ENCODE measurements at places on chromosomes 13 and 19. TPM values are rescaled to one million over a fixed set of nuclear protein-coding genes. Genes with fewer than 3 reads are reported as not detected.
A peak's percentile ranks its signal among the peaks of the same experiment; 100 is the strongest.

Gene ZNF222
- total RNA-seq: 7.9 TPM

Gene MAMSTR
- total RNA-seq: 8.0 TPM

Gene NKPD1
- total RNA-seq: 0.25 TPM

Gene DDX49
- total RNA-seq: 30.8 TPM

Gene CAMSAP3
- total RNA-seq: not detected

Gene MBD3L3
- total RNA-seq: not detected

Gene PSG4
- total RNA-seq: not detected

Gene CSNK1A1L
- not detected for total RNA-seq

Gene OSCAR
- 0.63 TPM for total RNA-seq

Gene ZNF492
- total RNA-seq: not detected

Gene FLT3LG
- 5.4 TPM for total RNA-seq

- no peak for DNase-seq
These were observed 134.5 kb downstream of the TBC1D4 start for GRCh38 chr13:75347457-75347856.

DNA sequence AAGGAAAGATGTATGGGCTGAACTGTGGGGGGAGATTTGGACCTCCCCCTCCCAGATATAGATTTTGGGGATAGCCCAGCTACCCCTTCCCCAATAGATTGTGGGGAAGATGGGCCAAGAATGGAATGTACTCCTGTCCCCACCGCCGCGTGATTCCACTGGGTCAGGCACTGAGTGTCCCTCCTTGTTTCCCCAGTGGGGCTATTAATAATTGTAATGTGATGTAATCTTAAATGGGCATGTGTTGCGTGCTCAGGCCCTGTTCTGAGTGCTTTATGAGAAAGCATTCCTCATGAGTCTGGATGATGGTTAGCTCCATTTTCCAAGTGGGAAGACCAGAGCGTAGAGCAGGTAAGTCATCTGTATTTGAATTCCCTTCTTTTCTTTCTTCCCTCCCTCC lies 1.4 kb downstream of the PSMD8 start:
- DNase-seq: peak; percentile 41

DNA sequence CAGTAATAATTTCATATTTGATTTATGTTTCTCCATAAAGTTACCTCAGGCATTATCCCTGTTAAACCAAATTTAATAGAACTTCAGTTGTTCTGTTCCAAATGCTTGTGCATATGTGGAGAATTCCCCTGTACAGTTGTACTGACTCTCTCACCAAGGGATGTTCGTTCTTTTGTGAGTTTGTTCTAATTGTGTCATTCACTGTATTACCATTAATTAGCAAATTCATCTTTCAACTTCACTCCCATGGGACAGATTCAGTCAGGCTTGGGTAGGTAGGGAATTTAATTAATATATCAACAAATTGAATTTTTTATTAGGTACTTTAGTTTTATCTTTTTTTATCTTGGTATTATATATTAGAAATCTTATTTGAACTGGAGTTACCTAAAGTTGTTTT lies 265.4 kb downstream of the DCT start:
- DNase-seq: no peak

- no peak for DNase-seq
These were observed at the start of gene LACC1 for GRCh38 chr13:43879755-43880181. LACC1 (plus strand) TSS chr13:43879904; CDS start chr13:43880986, 1,082 bp downstream.

GRCh38 chr19:49614096-49614833 lies 23.3 kb downstream of the PRR12 start:
- peak; percentile 79 for DNase-seq

DNA sequence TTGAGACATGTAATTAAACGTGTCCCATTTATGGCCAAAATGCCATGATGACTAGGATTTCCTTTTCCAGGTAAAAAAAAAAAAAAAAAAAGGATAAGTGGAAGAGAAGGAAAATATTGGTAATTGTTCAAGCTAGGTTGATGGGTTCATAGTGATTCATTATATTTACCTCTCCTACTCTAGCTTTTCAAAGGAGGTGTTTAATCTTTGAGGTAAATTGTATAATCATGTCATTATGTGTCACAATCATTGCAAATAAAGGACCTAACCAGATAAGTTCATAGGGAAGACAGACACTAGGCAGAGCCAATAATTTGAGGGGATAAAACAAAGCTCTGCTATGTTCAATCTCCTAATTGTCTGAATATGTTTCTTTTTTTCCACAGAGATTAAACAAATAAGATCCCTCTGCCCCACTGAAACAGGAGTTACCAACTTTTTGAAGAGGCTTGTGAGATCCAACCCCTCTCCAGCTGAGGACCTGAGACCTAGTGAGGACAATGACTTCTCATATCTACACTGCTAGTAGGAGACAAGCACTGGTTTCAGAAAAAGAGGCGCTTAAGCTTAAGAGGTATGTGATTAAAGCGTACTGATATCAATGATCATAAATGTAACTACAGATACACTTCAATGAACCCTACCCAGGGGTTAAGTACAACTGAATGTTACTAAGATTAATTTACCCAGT lies 61.4 kb downstream of the USP12 start:
- DNase-seq: no peak

- peak; percentile 66 for DNase-seq
These were observed 3.4 kb upstream of the POMP start for GRCh38 chr13:28655561-28655960.

DNA sequence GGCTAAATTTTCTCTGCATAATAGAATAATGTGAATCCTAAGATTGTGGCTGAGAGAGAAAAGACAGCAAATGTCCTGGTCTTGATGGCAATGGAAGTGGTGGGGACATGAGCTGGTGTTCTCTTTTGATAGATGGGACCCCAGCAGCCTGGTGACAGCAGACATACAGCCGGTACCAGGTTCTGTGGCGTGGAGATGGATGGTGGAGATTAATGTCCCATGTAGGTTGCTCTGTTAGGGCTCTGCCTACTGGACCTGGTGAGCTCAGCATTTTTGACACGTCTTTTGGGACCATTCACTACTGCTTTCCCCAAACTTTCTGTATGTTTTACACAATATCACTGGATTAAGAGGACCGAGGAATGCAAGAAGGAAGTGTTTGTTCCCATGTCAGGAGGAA lies 8.2 kb upstream of the SIGLEC14 start:
- no peak for DNase-seq

GRCh38 chr13:60720590-60720989 lies 323.6 kb downstream of the TDRD3 start:
- DNase-seq: no peak

DNA sequence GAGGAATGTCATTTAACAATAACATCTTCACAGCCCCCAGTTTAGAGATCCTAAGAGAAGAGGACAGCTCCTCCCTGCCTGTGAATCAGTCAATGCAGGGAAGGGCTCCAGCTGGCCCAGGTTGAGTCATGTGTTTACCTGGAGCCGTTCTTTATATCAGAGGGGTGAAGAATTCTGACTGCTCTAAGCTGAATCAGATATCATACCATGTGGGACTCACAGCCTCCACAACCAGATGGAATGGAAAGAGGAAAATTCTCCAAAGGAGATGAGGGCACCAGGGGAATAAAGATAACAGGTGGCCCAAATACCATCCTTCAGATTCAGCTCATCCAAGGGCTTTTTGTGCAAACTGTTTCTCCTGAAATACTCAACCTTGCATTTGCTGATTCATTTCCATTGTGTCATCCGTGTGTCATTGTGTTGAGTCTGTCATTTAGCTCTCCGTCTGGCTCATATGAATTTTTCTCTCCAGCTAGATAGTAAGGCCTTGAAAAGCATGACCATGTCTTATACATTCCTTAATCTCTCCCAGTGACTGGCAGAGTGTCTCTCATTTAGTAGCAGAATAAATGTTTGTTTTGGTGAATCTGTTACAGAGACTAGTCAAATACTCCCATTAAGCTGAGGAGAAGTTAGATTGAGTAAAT lies 217.9 kb downstream of the RFC3 start:
- DNase-seq: no peak

GRCh38 chr19:19137556-19138108 lies 646 bp downstream of the TMEM161A start:
- DNase-seq: peak; percentile 10

GRCh38 chr13:100836711-100837110 lies 162.1 kb upstream of the TMTC4 start:
- DNase-seq: peak; percentile 86

- no peak for DNase-seq
These were observed 168.2 kb downstream of the TEX29 start for GRCh38 chr13:111488486-111489132.

DNA sequence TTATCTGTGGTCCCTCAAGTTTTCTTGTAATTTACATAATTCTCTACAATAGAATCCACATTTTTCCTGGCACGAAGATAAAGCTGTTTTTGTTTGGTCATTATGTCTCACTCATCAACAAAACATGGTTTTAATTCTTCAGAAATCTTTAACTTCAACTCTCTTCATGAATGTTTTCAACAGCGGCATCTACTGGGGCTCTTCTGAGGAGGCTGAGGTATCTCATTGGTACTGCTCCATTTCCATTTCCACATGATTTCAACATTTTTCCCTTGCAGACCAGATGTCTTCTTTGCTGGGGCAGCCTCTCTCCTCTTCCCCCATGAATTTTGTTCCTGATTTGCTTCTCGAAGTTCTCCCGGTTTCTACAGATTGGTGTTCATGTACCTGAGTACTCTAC lies 5.8 kb upstream of the KBTBD7 start:
- no peak for DNase-seq

GRCh38 chr19:48491793-48492123 lies 19.9 kb downstream of the LMTK3 start:
- DNase-seq: no peak

DNA sequence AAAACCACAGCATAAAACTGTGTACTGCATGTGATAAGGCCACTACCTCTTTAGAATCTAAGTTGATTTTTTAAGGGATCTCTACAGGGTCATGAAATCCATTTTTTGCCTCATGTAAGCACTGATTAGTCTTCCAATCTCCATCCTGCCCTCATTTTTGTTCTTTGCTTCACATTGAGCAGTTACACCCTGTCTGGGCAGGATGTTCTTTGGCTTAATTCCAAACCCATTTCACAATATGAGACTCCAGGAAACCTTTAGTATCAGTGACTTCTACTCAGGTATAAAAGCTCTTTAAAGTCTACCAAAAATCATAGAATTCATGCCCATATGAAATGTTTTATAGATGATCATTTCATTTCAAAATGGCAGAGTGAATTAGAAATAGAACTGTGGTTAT lies 592.6 kb downstream of the TBC1D4 start:
- peak; percentile 8 for DNase-seq

GRCh38 chr13:30718661-30719524 lies 16.4 kb upstream of the ALOX5AP start:
- DNase-seq: peak; percentile 93

GRCh38 chr13:59680429-59681024 lies 483.2 kb downstream of the DIAPH3 start:
- DNase-seq: peak; percentile 58

DNA sequence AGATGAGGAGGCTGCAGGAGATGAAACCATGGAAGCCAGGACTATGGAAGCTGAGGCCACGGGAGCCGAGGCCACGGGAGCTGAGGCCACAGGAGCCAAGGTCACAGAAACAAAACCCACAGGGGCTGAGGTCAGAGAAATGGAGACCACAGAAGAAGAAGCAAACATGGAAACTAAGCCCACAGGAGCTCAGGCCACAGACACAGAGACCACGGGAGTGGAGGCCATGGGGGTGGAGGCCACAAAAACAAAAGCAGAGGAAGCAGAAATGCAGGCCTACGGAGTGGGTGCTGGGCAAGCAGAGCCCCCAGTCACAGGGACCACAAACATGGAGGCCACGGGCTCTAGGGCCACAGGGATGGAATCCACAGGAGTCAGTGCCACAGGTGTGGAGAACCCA lies 12.5 kb upstream of the EBI3 start:
- no peak for DNase-seq

DNA sequence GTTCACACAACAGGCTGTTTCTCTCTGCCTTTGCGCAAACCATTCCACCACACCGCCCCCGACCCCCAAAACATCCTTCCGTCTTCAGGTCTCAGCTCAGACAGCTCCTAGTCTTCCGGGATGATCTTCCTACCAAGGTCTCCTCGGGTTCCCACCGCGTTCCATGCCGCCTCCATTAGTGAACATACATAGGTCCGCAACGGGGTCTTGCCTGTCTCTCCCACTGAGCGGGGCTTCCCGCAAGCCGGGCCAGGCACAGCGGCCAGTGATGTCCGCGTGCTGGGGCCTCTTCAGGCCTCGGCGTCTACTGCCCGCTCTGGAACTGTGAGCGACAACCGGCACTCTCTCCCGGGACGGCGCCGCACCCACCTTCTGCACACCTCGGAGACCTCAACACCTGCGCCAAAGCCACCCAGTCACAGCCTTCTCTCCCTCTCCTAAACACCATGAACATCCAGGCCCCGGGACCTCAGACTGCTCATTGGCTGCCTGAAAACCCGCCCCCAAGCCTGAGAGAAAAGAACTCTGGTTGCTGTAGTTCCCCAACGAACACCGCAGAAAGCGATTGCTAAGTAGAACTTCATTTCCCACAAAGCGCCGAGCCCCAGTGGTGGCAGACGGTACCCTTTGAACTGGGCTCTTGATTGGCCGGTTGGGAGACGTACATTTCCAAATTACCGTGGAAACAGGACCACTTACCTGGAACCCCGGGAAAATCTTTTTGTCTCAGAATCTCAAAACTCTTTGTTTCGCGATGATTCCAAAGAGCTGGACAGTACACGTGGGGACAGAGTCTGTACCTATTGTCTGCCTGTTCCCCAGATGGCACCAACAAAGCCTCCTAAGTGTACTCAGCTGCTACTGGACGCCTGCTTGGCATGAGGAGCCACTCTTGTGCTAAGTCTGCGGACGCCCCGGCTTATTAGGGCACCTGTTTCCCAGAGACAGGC lies 9.5 kb downstream of the DYRK1B start:
- peak; percentile 92 for DNase-seq

- DNase-seq: peak; percentile 54
These were observed 1.5 kb downstream of the RNF6 start for GRCh38 chr13:26220575-26220974.

DNA sequence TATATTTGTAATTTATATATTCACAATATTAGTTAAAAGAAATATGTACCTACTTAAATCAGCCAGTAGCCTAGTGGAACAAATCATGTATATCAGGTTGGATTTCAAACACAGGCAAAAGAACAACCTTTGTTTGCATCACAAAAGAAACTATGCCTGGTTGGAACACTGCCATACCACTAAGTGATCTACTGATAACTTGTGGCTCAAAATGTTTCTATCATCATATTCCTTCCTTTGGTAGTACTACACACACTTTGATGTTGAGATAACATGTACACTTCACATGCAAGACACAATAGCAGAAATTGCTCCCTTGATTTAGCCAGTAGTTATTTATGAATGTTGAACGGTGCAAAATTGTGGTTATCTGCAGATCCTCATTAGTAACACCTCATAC lies 146.0 kb upstream of the GPC6 start:
- DNase-seq: peak; percentile 67

- DNase-seq: no peak
These were observed 7.9 kb downstream of the ZIC2 start for GRCh38 chr13:99989276-99990125.

GRCh38 chr13:97749174-97749573 lies 204.3 kb upstream of the IPO5 start:
- DNase-seq: peak; percentile 7

- DNase-seq: no peak
These were observed 1.2 kb downstream of the PTPRS start for GRCh38 chr19:5339198-5339949.

- no peak for DNase-seq
These were observed 35.6 kb downstream of the ATP11A start for GRCh38 chr13:112725346-112726015.

GRCh38 chr13:99617474-99618255 lies 116.4 kb downstream of the TM9SF2 start:
- peak; percentile 49 for DNase-seq

GRCh38 chr19:41548954-41549688 lies 26.8 kb upstream of the CEACAM21 start:
- DNase-seq: no peak

GRCh38 chr13:43469791-43470190 lies 317.0 kb downstream of the ENOX1 start:
- DNase-seq: no peak

Measured in fibroblast of the aortic adventitia (primary cell).